ENCODE measurements at places on chromosomes 3 and 15.
A peak's percentile ranks its signal among the peaks of the same experiment; 100 is the strongest.

DNA sequence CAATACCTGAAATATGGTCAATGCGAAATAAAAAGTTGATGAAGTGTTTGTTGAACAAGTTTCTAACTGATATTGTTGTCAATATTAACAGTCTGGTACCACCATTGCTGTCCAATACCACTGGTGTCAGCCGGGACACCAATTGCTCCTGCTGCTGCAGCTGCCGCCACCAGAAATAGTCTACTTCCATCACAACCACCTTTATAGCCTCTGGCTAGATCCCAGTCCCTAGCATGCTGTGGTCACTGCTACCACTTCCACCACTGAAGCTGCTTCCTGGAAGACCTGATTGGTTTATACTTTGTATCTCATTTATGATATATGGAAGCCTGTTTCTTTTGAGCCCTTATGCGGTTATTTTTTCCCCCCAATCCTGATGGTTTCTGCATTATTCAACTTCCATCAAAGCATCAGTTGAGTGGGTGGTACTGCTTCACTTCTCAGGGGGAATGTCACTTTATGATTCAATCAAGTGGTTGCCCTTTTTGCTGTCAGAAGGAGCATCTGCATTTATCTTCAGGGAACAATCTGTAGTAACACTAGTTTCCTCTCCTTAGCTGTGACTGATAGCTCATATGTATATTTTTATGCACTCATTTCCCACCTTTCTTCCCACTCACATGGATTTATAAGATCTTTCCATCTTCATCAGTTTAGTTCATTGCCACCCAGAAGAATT, 11.7 kb downstream of the LNP1 start:
- no peak for DNase-seq

GRCh38 chr15:27805261-27806220, 293.6 kb downstream of the OCA2 start:
- DNase-seq: no peak

DNA sequence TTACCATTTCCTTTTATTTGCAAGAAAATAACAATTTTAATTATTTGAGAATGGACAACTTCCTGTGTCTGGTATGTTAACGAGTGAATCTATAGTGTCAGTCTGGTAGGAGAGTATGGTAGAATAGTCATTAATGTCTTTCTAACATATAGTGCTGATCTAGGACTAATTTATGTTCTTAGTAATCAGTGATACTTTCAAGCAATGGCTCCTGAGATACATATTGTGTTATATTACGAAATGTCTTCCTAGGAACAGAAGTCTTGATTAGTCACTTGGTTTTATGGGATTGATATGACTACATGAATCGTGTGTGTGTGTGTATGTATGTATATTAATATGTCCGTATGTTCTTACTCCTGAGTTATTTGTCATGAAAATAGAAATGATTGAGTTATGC, 66.6 kb upstream of the PAQR5 start:
- DNase-seq: no peak

- DNase-seq: no peak
These were observed 141.6 kb upstream of the SLC2A2 start for GRCh38 chr3:171168086-171168485.

- DNase-seq: no peak
These were observed 10.1 kb upstream of the P2RY12 start for GRCh38 chr3:151394611-151395010.

DNA sequence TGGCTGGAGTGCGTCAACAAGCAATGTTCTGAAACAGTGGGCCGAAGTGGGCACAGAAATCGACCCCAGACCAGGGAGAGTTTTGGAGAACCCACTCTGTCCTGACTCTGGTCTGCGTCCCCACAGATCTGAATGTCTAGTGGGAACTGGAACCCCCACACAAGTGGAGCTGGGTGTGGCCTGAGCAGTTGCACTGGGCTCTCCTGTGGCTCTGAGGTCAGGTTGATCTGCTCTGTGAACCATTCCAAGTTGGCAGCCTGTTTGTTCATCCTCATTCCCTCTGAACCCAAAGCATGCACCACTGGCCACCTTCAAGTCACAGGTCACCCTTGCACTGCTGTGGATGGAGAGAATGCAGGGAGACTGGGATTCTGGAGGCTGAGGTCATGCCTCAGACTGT, 60.5 kb downstream of the STARD5 start:
- no peak for DNase-seq

GRCh38 chr3:12054245-12054644, 50.1 kb downstream of the SYN2 start:
- DNase-seq: no peak

GRCh38 chr3:65158023-65158422, 470.2 kb upstream of the ADAMTS9 start:
- no peak for DNase-seq

- DNase-seq: no peak
These were observed 116.1 kb downstream of the PCCB start for GRCh38 chr3:136366289-136366688.

- no peak for DNase-seq
These were observed 57.1 kb upstream of the TLE3 start for GRCh38 chr15:70154718-70155347.

DNA sequence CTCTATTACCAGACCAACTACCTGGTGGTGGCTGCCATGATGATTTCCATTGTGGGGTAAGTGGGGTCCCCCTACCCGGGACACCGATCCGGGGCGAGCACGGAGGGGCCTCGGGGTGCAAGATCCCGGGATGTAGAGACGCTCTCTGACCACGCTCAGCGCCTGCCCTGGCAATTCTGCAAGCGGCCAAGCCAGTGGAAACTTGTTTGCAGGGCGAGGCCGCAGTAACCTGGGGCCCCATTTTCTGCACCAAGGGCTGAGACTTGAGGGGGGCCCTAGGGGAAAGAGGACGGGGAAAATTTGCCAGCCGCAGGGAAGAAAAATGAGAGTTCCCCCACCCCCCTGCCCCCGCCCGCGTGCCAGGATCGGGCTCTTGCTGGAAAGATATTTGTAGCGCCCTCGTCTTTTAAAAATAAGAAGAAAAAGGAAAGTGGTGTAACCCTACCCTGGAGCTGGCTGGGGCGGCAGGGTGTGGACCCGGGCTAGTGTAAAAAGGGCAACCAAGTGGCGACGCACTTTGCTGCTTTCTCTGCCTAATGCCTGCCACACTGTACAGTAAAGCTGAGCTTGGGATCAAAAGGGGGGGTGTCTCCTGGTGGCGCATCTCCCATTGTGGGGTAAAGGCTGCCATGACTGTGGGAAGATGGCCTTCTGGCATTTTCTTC, 563 bp downstream of the ARL6IP5 start:
- peak; percentile 2 for DNase-seq

DNA sequence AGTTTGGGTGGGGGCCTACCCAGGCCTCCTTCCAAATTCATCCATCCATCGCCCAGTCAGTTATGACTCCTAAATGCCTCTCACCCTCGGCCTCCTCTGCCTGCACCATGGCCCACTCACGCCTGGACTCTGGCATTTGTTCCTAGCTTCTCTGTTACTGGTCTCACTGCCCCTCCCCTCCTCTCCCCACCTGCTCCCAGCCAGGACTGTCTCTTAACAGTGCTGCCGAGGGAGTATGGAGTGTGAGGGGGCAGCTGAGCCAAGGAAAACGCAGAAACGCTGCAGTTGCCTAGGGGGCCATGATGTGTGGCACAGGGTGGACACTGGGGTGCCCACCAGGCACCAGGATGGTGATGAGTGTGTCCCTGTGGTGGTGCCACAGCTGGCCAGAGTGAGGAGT, 3.1 kb downstream of the RCCD1 start:
- DNase-seq: no peak

- DNase-seq: no peak
These were observed 41.1 kb downstream of the CCK start for GRCh38 chr3:42224658-42225421.

- DNase-seq: no peak
These were observed 175.5 kb downstream of the CFAP20DC start for GRCh38 chr3:58874248-58874741.

DNA sequence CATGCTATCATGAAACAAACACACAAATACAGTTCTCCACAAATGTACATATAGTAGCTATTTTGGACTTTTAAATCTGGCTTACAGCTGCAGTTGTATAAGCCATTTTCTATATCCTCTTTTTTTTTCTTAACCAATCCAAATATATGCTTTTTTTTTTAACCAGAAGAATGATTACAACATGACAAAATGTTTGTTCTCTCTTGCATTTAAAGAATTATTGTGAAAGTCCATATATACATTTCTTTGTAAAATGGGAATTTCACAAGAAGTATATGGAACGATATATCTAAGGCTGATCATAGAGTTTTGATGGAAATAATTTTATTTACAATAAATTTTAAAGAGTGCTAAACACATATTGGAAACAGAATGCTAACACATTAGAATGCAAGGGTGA, 95.6 kb downstream of the CD200R1L start:
- no peak for DNase-seq

GRCh38 chr3:182583545-182583944, 209.8 kb upstream of the ATP11B start:
- DNase-seq: no peak

DNA sequence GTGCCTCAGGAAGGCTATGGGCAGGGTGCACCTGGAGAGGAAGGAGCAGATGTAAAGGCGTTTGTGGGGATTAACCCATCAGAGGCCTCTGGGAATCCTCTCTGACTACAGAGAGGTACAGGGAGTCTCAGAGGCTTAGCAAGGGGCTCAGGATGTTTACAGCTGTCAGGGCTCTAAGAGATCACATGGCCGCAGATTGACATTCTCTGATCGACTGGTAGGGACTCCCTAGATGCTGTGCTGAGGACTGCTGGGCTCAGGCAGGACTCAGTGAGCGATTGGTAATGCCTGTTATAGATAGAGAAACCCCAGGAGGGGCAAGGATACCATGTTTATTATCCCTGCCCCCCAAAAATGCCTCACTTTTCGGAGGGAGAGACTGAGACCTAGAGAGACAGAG, 103.5 kb downstream of the CORO2B start:
- no peak for DNase-seq
